WERI-Rb-1 (cell line): ENCODE measurements at places on chromosomes 5 and 9.
A peak's percentile ranks its signal among the peaks of the same experiment; 100 is the strongest.

- DNase-seq: no peak
Measured at GRCh38 chr9:72300873-72301272, 64.1 kb downstream of the ZFAND5 start.

DNA sequence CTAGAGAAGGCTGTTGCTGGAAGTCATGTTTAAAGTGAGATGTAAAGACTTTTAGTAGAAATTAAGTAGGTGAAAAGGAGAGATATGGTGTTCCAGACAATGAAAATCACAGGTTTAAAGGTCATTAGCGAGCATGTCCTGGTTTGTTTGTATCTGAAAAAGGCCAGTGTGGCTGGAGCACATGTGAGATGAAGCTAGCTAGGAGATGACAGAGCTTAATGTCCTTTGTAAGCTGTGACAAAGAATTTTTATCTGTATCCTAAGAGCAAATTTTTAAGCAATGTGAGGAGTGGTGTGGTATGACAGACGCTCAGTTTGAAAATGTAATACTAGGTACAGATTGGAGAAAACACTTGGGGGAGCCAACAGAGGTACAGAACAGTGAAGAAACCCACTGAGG is 567.2 kb upstream of the ARRDC3 start:
- DNase-seq: no peak

- DNase-seq: peak; percentile 60
Measured at GRCh38 chr9:91424403-91425176, 958 bp upstream of the NFIL3 start.

- DNase-seq: no peak
Measured at GRCh38 chr5:5617024-5617423, 194.5 kb downstream of the ICE1 start.

DNA sequence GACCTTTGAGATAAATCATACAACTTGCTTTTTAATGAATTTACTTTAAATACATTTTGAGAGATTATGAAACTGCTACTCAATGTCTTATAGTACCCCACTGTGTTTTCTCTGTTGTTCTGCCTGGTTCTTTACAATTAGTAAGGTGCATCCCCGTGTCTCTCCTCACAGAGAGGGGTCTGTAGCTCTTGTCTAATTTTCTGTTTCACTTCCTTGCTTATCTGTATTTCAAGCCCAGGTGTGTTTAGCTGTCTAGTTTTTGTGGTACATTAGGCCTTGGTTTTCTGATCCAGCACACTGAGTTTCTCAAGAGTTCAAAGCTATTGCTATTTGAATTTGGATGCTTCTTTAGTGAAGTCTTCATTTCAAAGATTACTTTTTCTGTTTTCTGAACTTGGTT is 105.1 kb downstream of the MAST4 start:
- DNase-seq: no peak

- DNase-seq: no peak
Measured at GRCh38 chr9:105458404-105458803, 10.6 kb downstream of the FSD1L start.

DNA sequence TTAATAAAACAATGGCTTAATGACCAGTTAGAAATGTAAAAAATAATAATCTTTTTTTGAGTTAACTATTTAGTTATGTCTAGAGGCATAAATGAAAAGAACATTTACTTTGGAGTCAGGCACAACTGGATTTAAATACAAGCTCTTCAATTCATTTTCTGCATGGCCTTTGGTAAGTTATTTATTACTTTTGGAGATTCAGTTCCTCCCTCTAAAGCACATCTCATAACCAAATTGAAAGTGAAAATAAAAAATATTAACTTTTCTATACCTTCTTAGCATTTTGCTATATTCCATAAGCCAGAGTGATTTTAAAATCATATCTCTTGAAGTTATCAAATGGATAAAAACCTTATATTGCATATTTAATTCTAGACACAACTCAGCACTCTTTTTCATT is 434.9 kb upstream of the SMARCA2 start:
- no peak for DNase-seq

DNA sequence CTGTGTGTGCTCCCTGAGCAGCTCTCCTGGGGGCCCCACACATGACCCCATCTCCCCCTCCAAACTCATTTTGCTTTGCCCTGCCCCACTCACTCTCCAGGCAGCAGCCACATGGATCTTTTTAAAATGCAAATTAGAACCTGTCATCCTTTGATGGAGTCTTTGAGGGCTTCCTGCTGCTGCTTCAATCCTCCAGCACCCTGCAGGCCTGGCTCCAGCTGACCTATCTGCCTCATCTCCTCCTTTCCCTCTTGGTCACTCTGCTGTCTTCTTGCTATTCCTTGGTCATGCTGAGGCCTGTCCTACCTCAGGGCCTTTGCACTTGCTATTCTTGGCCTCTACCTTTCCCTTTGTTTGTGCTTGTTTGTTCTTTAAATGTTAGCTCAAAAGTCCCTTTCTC is 17.9 kb downstream of the NDST1 start:
- DNase-seq: no peak

- DNase-seq: peak; percentile 26
Measured at GRCh38 chr9:110006657-110007056, 201.3 kb downstream of the C9orf152 start.

DNA sequence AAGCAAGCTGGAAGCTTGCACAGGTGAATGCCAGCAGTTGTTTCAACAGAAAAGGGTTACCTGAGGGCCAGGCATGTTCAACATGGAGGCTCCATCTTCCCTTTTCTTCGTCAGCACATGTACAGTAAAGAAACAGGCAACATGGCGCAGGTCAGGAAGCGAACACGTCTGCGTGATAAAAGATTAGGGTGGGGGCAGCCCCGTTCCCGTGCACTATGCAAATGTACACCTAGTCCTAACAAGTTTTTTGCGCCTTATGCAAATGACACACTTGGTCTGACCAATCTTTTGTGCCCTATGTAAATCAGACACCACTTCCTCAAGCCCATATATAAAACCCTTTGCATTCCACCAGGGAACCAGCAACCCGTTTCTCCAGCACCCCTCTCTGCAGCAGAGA is 452.1 kb upstream of the PTPRD start:
- DNase-seq: no peak

DNA sequence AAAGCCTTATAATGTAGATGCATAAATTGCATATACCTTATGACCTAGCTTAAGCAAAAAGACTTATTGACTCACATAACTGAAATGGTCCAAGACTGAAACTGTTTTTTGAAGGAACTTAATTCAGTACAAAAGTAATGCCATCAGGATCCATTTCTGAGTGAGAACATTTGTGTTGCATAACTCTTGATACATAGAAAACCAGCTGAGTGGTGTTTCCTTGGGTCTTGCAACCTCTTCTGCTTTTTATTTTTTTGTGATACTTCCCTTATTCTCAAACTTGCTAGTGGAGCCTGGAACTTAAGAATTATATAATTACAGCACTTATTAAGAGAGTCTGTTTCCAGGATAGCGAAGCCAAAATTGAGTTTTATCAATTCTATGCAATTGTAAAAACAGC is 272.0 kb downstream of the MAN2A1 start:
- no peak for DNase-seq

- DNase-seq: peak; percentile 97
Measured at GRCh38 chr9:97038611-97039513, at the start of gene CTSV. CTSV (minus strand) TSS chr9:97039142; CDS start chr9:97038043, 1,099 bp downstream.

GRCh38 chr9:19160085-19160484 is 32.8 kb upstream of the PLIN2 start:
- DNase-seq: no peak

DNA sequence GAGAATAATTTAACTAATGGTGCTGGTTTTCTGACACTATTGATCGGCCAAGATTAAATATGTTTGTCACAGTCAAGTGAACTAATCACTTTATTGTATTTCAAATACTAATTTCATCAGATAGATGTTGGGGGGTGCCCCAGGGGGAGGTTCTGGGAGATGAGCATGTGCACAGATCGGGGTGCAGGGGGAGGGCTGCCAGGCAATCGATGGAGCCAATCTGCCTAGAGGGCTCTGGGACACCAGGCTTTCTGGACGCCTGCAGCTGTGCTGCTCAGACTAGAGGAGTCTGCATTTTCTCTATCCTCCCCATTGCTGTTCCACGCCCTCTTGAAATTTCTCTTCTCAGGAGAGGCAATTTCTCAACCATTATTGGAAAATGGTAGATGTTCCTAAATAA is 100.0 kb upstream of the ALDH1B1 start:
- peak; percentile 30 for DNase-seq

DNA sequence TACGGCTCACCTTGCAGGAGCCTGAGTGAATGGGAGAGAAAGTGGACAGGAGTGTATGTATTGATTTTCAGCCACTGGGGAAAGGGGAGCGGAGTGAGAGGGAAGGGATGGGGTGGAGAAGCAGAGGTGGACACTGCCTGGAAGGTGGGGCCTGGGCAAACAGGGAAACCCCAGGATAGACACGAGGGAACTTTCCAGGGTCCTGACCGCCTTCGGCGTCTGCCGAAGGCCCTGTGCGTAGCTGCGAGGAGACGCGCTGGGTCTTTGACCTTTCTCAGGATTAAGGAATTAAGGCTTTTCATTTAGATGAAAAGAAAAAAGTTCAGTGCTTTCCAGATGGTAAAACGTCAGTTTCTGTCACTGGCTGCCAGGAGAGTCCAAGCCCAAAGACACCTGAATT is 134.6 kb upstream of the RAPGEF1 start:
- DNase-seq: peak; percentile 35

DNA sequence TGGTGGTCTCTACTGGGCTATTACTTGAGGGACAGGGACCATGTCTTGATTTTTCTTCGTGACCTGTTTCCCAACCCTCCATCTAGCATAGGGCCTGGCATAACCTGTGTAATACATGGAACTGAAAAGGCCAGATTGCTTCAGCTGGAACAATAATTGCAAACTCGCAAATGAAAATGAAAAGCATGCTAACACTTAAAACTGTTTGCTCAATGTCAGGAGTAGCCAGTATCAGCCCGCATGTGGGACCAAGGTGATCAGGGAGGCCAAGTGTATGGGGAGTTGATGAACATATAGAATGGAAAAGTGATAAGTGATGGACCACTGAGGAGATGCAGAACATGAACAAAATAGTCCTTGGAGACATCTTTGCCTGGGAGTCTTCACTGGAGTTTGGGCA is 25.2 kb downstream of the GLRX start:
- no peak for DNase-seq

DNA sequence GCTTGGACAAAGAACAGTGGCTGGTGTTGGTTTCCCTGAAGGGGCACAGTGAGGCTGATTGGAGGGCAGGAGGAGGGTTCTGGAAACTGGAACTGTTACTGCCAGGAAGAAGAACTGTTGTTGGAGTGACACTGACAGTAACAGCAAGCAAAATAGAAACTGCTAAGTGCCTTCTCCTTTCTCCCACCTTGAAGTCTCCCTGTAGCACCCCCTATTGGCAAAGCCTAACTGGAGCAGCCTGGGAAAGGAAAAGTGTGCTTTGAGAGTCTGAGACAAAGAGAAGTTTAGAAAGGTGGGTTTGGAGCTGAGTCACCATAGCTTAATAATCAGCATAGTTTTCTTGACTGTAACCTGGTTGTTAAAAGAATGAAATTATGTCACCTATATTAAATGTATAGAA is 2.5 kb upstream of the TMEM174 start:
- peak; percentile 37 for DNase-seq

DNA sequence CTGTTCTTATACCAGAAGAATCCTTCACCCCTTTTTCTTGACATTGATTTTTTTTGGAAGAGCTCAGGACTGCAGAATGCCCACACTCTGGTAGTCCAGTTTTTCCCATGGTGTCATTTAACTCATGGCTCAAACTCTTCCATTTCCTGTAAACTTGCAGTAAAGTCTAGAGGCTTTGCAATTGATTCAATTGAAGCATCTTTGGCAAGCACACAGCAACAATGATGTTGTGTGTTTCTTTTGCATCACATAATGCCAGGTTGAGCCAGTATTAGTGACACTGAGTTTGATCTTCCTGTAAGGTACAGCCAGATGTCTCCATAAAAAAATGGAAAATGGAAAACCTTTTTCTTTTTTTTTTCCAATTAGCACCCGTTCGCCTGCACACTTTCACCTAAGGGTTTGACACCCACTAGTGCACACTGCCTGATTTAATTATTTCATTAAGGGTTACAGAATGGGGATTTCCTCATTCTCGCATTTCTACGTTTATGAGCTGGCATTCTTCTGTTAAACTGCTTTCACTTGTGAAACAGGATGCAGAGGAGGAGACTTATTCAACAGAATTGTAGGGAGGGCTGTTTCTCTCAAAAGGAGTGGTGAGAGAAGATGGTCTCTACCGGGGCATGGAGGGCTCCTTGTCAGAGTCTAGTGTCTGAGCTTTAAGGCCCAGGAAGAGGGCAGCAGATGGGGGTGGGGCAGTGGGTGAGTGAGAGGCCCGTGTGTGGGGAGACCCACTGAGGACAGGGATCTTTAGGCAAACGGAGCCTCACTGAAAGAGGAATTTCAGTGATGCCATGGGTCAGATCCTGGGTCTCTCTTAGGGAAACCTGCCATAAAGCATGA is 2.2 kb upstream of the S1PR3 start:
- DNase-seq: no peak

DNA sequence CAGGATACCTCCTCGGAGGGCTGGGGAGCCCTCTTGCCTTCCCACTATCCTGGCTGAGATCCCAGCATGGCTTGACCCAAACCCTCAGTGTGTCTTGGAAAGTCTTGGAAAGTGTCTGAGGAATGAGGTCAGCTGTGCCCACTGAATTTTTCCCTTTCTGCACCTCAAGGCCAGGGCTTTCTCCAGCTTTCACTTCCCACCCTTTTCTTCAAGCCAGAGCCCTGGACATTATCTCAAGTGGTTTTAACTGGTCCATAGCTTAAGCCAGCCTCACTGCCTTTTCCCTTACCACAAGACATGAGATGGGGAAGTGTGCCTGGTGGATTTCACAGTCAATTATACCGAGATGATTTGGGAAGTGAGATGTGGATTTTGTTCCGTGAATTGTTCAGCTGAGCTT is 35.7 kb upstream of the LHX2 start:
- DNase-seq: no peak

GRCh38 chr5:23864786-23865185 is 357.4 kb downstream of the PRDM9 start:
- no peak for DNase-seq

- DNase-seq: peak; percentile 5
Measured at GRCh38 chr5:178625679-178626483, 969 bp downstream of the CLK4 start.
